ENCODE measurements at places on chromosomes 4 and X. TPM values are rescaled to one million over a fixed set of nuclear protein-coding genes. Genes with fewer than 3 reads are reported as not detected.

NFKB1 gene
- total RNA-seq = 50.8 TPM

MID1 gene
- 4.6 TPM for total RNA-seq

USP27X gene
- total RNA-seq = 2.8 TPM

CYSLTR1 gene
- total RNA-seq = 0.29 TPM

SYTL4 gene
- total RNA-seq = 4.0 TPM

HEPH gene
- 0.22 TPM for total RNA-seq

Data from placental pericyte (primary cell).